ENCODE measurements at places on chromosomes 11 and 22. TPM values are rescaled to one million over a fixed set of nuclear protein-coding genes. Genes with fewer than 3 reads are reported as not detected.

The CPT1A gene
- 12.9 TPM for total RNA-seq

The H19 gene
- total RNA-seq: not detected

The SOX6 gene
- 0.11 TPM for total RNA-seq

The CDC45 gene
- 99.9 TPM for total RNA-seq

The MUC6 gene
- total RNA-seq: not detected

The GAL3ST1 gene
- total RNA-seq: not detected

All from activated T-helper 17 cell treated with anti-CD3 and anti-CD28 coated beads, Interleukin-2, amount 50 U/mL, for 72 hours (primary cell).